ENCODE measurements at places on chromosomes 3 and 15.

- no peak for DNase-seq
Measured at GRCh38 chr15:74336061-74337005, 31.1 kb downstream of the CYP11A1 start.

DNA sequence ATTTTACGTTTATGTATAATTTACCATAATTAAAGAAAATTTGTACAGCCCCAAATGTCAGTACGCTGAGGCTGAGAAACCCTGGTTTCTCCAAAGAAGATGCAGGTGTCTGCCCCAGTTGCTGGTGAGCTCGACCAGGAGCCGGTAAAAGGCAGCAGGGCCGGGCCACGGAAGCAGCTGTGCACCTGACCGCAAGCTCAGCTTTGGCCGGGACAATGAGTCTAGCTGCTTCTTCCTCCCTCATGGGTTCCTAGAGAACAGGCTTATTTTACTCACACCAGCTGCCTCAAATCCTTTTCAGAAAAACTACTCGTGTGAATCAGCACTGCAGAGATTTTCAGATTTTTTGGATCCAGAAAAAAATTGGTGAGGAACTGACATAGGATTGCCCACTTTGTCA, 18.0 kb upstream of the ZXDC start:
- DNase-seq, result no peak

DNA sequence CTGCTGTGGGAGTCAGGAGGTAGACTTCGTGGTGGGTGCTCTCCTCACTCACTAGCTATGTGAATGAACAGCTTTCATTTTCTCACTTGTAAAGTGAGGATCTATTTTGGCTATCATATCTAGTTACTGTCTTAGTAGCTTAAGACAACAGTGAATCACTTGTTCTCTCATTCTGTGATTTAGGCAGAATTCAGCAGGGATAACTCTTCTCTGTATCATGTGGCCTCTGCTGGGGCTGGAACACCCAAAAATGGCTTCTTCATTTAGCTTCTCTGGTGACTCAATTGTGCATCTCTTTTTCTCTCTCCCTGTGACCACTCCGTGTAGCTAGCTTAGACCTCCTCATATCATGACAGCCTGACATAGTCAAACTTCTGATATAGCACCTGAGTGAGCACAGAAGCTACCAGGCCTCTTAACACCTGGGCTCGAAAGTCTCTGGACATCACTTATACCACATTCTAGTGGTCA, 68.4 kb downstream of the BFSP2 start:
- no peak for DNase-seq

- no peak for DNase-seq
Measured at GRCh38 chr15:91253605-91254004, 153.5 kb downstream of the SV2B start.

GRCh38 chr3:170598091-170598502, 12.2 kb upstream of the SLC7A14 start:
- no peak for DNase-seq

DNA sequence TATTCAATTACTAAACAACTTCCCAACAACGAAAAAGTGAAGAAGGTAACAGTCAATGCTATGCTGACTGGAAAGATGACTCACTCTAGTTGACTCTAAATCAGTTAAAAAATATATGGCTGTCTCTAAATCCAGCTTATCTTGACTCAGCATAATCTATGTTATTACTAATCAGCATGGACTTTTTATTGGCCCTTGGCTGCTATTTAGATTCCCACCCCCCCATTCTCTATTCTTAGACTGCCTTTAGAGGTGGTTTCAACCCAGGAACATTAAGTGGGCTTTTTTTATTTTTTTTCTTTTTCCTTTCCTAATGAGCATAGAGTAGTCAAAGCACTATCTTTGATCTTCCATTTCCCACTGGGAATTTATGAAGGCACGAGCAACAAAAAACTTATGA, 1.9 kb downstream of the PCOLCE2 start:
- DNase-seq, result no peak

- DNase-seq, result no peak
Measured at GRCh38 chr15:70974004-70974832, 81.6 kb downstream of the LRRC49 start.

GRCh38 chr3:13932578-13933295, 52.9 kb upstream of the WNT7A start:
- peak; percentile 14 for DNase-seq

GRCh38 chr3:141830508-141830907, 45.9 kb upstream of the ATP1B3 start:
- no peak for DNase-seq

DNA sequence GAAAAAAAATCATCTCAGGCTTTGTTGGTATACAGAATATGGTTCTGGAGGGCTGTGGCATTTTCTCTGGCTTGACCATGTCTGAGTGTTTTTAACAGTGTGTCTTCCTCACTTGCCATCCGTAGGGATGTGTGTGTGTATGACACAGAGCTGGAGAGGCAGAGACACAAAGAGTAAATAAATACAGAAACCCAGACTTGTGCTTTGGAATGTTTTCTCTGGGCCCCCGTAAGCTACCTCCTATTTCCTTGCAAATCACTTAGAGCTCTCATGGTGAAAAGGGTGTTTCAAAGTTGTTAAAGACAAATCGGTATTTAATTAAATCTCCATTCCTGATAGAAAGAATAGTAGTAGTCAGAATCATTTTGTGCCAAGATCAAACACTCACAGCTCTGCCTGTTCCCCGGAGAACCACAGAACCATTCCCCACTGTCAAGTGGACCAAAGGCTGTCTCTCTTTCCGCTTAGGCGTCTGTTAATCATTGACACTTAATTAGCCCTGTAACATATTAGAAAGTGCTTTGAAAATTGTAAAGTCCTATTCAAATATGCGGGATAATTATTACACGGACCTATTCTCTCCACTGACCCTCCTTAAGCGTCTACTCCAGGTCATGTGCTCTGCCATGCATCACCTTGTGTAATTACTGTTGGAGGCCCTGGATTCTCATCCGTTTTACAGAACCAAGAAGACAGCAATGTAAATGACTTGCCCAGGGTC, 313.6 kb upstream of the TLE3 start:
- DNase-seq, result no peak

DNA sequence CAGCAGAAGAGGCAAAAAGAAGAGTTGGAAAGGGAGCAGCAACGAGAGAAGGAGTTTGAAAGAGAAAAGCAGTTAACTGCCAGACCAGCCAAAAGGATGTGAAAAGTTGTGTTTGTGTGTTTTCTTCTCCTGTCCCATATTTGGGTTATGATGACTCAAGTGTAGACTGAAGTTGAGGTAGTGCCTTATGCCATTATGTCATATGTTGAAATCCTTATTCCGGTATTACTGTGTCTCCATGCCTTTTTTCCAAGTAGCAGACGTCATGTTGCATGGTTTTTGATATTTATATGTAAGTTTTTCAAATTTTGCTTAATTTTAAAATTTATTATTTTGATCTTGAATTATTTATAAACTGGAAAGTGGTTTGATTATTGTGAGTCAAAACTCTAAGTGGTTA, 19.2 kb downstream of the BLOC1S6 start:
- DNase-seq, result no peak

GRCh38 chr15:80891006-80891405, 98.6 kb downstream of the MESD start:
- DNase-seq, result no peak

DNA sequence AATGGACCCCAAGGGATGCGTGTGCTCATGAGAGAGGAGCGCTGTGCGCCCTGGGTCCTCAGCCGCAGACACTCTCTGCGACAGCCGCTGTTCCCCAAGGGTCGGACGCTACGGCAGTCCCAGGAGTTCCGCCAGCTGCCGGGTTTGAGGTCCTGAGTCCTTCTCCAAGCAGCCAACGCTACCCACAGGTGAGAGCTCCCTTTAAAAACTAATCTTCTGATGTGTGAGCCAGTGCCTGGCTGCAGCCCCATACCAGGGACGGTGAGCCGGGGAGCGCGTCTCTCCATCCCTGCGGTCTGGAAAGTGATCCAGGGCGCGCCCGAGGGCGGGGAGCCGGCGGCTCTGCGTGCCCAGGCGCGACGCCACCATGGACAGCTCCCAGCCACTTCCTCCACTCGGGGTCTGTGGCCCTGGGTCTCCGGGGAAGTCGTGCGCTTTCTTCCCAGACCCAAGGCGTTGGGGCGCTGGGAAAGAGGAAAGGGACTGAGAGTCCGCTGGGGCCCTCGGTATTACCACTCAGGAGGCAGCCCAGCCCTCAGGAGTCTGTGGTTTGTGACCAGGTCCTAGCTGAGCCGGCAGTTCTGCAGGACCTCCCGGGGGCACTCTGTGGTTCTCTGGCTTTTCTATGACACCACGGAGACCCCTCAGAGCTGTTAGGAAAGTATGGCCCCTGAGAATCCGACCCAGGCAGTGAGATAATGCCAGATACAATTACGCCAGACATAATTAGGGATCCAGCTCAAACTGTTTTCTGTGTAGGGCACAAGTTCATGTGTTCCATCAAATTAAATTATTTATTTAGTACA, 1.4 kb downstream of the CEMIP start:
- no peak for DNase-seq

GRCh38 chr15:57676585-57676984, 29.9 kb upstream of the POLR2M start:
- DNase-seq, result no peak

DNA sequence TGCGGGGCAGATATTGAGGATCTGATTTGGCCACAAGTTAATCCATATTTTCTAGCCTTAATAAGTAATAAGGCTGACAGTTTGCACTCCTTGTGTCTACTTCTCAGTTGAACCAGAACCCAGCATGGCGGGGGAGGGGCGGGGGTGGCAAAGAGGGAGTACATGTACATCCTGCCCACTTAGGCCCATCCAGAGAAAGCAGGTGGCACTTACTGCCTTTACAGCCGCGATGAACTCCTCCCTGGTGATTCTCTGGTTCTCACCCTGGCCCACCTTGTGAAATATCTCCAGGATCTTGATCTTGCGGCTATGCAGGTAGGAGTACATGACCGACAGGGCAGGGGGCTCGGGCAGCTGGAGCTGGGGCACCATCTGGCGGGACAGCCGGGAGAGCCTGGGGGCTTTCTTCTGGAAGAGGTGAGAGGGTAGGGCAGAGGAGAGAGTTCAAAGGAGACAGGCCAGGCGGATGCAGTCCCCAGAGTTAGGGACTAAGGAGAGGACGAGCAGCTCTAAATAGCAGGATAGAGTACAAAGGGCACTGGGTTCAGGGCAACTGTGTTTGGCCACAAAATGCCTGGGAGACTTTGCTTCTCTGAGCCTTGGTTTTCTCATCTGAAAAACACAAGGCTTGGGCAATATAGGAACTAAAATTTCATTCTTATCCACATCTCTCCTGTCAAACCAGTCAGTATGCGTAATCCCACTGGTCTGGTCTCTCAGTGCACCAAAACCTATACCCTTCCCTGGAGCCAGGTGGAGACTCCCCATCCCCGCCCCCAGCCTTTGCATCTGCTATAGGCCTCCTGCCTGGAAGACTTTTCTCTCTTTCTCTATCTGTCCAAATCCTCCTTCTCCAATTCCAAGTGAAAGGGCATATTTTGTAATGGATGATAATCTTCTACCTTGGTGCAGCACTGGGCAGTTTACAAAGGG, 10.1 kb downstream of the EFCAB12 start:
- no peak for DNase-seq

DNA sequence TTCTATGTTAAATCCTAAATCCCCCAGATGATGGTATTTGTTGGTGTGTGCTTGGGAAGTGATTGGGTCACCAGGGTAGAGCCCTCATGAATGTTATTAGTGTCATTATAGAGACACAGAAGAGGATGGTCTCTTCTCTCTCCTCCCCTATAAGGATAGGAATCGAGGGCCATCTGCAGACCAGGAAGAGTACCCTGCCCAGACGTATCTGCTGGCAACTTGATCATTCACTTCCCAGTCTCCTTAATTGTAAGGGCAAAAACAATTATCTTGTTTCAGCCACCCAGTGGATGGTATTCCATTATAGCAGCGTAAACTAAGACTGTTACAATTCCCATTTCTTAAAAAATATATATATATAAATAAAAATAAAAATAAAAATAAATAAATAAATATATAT, 892.2 kb downstream of the SI start:
- DNase-seq, result no peak

DNA sequence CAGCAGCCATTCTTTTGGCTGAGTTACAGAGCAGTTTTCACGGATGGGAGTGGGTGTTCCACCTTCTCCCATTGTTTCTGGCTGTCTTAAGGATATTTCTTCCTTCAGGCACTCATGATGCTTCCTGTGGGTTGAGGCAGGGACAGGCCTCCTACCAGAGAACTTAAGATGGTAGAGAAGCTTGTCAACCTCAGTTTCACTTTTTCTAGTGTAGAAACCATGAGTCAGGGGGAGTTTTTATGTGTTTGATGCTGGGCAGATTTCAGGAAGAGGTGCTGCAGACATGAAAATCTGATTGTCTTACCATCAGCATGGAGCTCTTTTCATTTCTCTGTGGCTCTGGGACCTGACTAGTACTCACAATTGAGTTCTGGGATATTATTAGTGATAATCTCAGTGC, 48.7 kb upstream of the VEPH1 start:
- DNase-seq, result no peak

DNA sequence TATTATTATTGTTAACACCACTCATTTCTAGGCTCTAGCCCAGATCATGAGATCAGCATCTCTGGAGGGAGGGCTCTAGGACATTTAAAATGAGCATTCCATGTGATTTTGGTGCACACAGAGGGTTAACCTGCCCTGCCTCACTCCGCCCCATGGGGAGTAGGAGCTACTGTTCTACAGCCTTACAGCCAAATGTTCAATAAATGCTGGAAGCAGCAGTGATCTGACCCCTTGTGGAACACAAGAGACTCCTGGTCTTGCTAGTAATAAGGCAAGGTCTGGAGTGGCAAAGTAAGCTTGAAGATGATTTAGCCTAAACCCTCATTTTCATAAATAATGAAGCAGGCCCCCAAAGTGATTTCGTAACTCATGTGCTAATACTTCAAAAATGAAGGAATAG, 166.4 kb upstream of the EOMES start:
- no peak for DNase-seq

- peak; percentile 62 for DNase-seq
Measured at GRCh38 chr3:195458316-195458717, 15.5 kb upstream of the ACAP2 start.

All from natural killer cell (primary cell).